ENCODE measurements at places on chromosomes 11 and 22.

DNA sequence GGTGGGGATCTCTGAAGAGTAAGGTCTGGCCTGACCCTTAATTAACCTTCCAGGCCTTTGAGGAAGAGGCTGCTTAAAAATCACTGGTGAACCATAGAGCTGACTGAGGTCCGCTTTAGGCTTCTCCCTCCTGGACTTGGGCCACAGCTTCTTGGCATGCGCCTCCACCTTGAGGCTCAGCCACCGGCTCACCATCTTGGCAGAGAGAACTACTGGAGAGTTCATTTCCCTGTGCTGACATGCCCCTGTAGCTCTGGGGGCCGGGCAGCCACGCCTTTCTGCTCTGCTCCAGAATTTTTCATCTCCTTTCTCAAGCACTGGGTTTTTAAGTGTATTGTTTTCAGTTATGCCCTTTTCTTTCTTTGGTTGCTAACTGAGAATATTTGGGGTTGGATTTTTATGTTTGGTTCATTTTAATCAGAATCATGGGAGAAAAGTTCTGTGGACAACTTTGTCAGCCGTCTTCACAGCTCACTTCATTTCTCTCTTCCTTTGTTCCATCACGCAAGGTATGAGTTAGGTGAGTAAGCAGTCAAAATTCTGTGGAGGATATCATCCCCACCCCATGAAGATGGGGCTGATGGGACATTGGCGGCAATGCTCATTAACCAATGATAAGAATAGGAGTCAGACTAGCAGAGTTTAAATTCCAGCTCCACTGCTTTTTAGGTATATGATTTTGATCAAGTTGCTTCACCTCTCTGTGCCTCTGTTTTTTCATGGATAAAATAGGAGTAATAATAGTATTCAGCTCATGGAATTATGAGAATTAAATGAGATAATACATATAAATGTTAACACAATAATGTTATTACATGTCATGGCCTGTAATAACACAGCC lies 103.9 kb downstream of the DBX1 start:
- no peaks in the 10 kb centered on the region for H3K4me1 ChIP-seq
- no peaks in the 10 kb centered on the region for H3K27me3 ChIP-seq
- DNase-seq = peak; percentile 27
- peak overlapping the region; percentile 2 for H3K27ac ChIP-seq
- H3K4me3 ChIP-seq = no peak overlapping the region

- no peak overlapping the region for H3K27ac ChIP-seq
- no peak for DNase-seq
- no peaks in the 10 kb centered on the region for H3K4me1 ChIP-seq
- no peak overlapping the region for H3K4me3 ChIP-seq
Measured at GRCh38 chr11:56916587-56916986, 72.1 kb upstream of the OR5AK2 start.

GRCh38 chr11:12731841-12732336 lies 57.7 kb downstream of the TEAD1 start:
- no peak overlapping the region for H3K4me3 ChIP-seq
- H3K36me3 ChIP-seq = no peaks in the 10 kb centered on the region
- DNase-seq = no peak
- peaks cover 15% of the 10 kb centered on the region for H3K4me1 ChIP-seq
- H3K27me3 ChIP-seq = no peaks in the 10 kb centered on the region

DNA sequence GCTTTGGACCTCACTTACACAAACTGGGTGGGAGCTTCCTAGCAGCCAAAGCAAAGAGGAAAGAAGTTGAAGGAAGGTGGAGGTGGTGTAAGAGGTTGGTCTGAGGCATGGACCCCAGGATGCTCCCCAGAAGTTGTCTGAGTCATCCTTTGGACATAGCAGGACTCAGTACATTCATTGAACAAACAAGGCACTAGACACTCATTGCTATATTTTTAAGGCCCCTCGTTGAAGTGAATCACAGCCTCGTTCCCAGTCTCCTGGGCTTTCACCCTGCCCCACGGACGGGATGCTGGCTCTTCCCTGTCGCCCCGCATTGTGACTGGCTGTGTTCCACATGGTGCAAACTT lies 95.9 kb upstream of the FGF3 start:
- DNase-seq = peak; percentile 0
- H3K4me3 ChIP-seq = no peak overlapping the region
- no peak overlapping the region for H3K27ac ChIP-seq

GRCh38 chr11:122176651-122177050 lies 60.6 kb upstream of the BLID start:
- DNase-seq = no peak
- H3K27ac ChIP-seq = no peak overlapping the region
- no peaks in the 10 kb centered on the region for H3K27me3 ChIP-seq
- peaks cover 2% of the 10 kb centered on the region for H3K4me1 ChIP-seq

- H3K4me1 ChIP-seq = peaks cover 23% of the 10 kb centered on the region
- no peak for DNase-seq
- H3K27me3 ChIP-seq = no peaks in the 10 kb centered on the region
- peak overlapping the region; percentile 35 for H3K4me3 ChIP-seq
Measured at GRCh38 chr22:35915477-35916013, 113.1 kb downstream of the RBFOX2 start.

GRCh38 chr11:9081153-9081552 lies 10.2 kb downstream of the SCUBE2 start:
- peaks cover 12% of the 10 kb centered on the region for H3K4me1 ChIP-seq
- H3K36me3 ChIP-seq = no peaks in the 10 kb centered on the region
- no peak overlapping the region for H3K4me3 ChIP-seq
- DNase-seq = no peak

GRCh38 chr22:36143066-36143815 lies 17.3 kb downstream of the APOL3 start:
- no peak for DNase-seq
- H3K4me3 ChIP-seq = no peak overlapping the region
- no peaks in the 10 kb centered on the region for H3K4me1 ChIP-seq
- H3K27ac ChIP-seq = no peak overlapping the region

DNA sequence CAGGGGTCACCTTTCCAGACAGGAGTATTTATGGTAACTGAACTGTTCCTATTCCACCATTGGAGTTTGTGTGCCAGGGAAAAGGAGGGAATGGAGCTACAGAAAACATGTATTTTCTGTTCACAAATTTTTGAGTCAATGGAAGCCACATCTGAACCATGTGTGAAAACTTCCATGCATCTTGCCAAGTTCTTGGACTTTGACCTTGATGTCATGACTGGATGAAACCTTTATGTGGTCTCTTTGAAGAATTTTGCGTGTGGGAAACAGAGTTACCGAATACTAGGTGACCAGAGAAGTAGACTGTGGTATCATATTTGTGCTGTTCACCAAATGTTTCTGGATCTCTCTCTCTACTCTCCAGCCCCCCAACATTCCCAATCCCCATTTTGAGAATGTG lies 104.8 kb downstream of the CD44 start:
- H3K36me3 ChIP-seq = no peaks in the 10 kb centered on the region
- no peak overlapping the region for H3K27ac ChIP-seq
- H3K4me1 ChIP-seq = no peaks in the 10 kb centered on the region
- H3K4me3 ChIP-seq = no peak overlapping the region
- H3K27me3 ChIP-seq = no peaks in the 10 kb centered on the region

- H3K4me1 ChIP-seq = peaks cover 4% of the 10 kb centered on the region
- H3K27me3 ChIP-seq = no peaks in the 10 kb centered on the region
- no peak overlapping the region for H3K4me3 ChIP-seq
- DNase-seq = no peak
- H3K36me3 ChIP-seq = no peaks in the 10 kb centered on the region
- no peak overlapping the region for H3K27ac ChIP-seq
Measured at GRCh38 chr11:129208863-129209262, 16.7 kb upstream of the ARHGAP32 start.

GRCh38 chr11:61332281-61332796 lies 566 bp downstream of the DDB1 start:
- DNase-seq = no peak
- H3K27me3 ChIP-seq = no peaks in the 10 kb centered on the region
- H3K36me3 ChIP-seq = peaks cover 10% of the 10 kb centered on the region
- H3K4me1 ChIP-seq = peaks cover 22% of the 10 kb centered on the region

- H3K27me3 ChIP-seq = no peaks in the 10 kb centered on the region
- no peak for DNase-seq
- H3K4me3 ChIP-seq = no peak overlapping the region
- H3K4me1 ChIP-seq = no peaks in the 10 kb centered on the region
- H3K36me3 ChIP-seq = no peaks in the 10 kb centered on the region
- no peak overlapping the region for H3K27ac ChIP-seq
Measured at GRCh38 chr11:124207102-124207792, 24.1 kb downstream of the OR10D3 start.

DNA sequence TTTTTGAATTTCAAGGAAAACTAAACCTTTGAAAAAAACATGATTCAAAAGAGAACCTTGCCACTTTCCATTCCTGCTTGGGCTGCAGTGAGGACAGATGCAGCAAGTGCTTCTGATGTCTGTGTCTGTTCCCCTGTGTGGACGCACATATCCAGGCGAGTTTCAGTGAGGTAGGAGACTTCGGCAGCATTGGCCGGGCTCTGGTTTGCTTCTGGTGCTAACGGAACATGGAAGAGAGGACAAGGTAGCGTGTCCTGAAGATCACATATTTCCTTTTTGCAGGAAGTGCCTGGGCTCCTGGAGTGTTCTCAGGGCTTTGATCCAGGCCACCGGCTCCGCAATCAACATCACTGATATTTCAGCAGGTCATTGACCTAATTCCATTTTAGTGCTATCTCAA lies 33.1 kb upstream of the IGLL5 start:
- no peaks in the 10 kb centered on the region for H3K27me3 ChIP-seq
- DNase-seq = no peak
- H3K36me3 ChIP-seq = no peaks in the 10 kb centered on the region
- no peak overlapping the region for H3K27ac ChIP-seq
- H3K4me3 ChIP-seq = no peak overlapping the region
- no peaks in the 10 kb centered on the region for H3K4me1 ChIP-seq

- H3K36me3 ChIP-seq = no peaks in the 10 kb centered on the region
- H3K4me3 ChIP-seq = no peak overlapping the region
Measured at GRCh38 chr22:36738416-36739020, 35.0 kb upstream of the CACNG2 start.

DNA sequence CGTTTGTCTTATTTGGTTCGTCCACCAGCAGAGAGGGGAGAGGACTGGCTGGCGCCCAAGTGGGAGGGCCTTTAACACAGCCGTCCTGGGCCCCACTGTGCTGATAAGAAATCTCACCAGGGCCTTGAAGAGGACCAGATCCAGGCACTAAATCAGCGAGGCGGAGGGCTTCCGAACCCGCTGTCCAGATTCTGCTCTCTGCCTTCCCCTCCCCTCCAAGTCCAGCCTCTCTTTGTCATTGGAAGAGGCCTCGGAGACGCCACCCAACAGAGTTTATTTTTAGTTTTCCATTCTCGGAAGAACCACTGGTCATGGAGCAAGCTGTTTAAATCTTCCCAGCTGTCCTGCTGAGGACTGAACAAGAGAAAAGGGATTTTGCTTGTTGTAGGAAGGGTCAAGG lies 9.3 kb upstream of the FXYD6 start:
- H3K27ac ChIP-seq = peak overlapping the region; percentile 79
- H3K4me3 ChIP-seq = no peak overlapping the region
- peak; percentile 49 for DNase-seq
- H3K4me1 ChIP-seq = peaks cover 32% of the 10 kb centered on the region

GRCh38 chr22:18001040-18001893 lies 23.1 kb downstream of the MICAL3 start:
- H3K27me3 ChIP-seq = no peaks in the 10 kb centered on the region
- no peaks in the 10 kb centered on the region for H3K36me3 ChIP-seq
- peak overlapping the region; percentile 93 for H3K4me3 ChIP-seq
- peak overlapping the region; percentile 96 for H3K27ac ChIP-seq
- peak; percentile 92 for DNase-seq

DNA sequence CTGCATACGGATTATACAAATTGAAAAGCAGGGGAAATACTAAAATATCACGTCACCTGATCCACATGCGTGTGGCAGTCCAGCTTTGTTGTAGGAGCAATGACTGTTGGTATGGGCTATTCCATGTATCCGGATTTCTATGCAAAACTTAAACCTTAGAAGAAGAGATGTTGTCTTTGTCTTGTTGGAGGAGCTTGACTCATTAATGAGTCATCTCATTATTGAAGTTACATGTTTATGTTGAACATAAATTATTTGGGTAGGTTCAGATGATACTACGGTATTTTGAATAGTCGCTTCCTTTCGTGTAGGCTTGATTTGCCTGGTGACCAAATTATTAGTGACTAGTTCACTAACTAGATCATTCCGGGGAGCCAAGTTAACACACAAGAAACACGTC lies 806 bp upstream of the SAAL1 start:
- H3K4me1 ChIP-seq = peaks cover 8% of the 10 kb centered on the region
- peaks cover 14% of the 10 kb centered on the region for H3K27me3 ChIP-seq
- no peak overlapping the region for H3K27ac ChIP-seq
- H3K36me3 ChIP-seq = peaks cover 12% of the 10 kb centered on the region

DNA sequence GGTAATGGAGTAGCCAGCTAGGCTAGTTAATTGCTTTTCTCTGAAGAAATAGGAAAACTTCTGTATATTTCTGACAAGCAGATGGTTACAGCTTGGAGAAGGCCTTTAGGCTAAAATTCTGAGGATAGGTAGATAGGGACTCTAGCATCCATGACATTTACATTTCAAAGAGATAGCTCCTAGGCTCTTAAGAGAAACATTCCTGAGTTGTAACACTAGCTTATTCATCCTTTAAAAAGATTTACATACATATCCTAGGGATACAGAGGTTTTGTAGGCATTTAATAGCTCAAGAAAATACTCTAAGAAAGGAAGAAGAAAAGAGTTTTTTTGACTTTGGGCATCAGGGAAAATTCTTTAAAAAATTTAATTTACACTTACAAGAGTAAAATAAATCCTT lies 130.9 kb upstream of the CCDC179 start:
- H3K27me3 ChIP-seq = no peaks in the 10 kb centered on the region
- no peak overlapping the region for H3K27ac ChIP-seq
- no peaks in the 10 kb centered on the region for H3K4me1 ChIP-seq
- no peak overlapping the region for H3K4me3 ChIP-seq

- no peak overlapping the region for H3K4me3 ChIP-seq
- DNase-seq = no peak
- no peaks in the 10 kb centered on the region for H3K4me1 ChIP-seq
Measured at GRCh38 chr11:121761186-121761585, 308.4 kb upstream of the SORL1-AS1 start.

- H3K36me3 ChIP-seq = no peaks in the 10 kb centered on the region
- DNase-seq = no peak
- no peak overlapping the region for H3K4me3 ChIP-seq
- no peak overlapping the region for H3K27ac ChIP-seq
Measured at GRCh38 chr11:89458716-89459115, 32.5 kb downstream of the NOX4 start.

DNA sequence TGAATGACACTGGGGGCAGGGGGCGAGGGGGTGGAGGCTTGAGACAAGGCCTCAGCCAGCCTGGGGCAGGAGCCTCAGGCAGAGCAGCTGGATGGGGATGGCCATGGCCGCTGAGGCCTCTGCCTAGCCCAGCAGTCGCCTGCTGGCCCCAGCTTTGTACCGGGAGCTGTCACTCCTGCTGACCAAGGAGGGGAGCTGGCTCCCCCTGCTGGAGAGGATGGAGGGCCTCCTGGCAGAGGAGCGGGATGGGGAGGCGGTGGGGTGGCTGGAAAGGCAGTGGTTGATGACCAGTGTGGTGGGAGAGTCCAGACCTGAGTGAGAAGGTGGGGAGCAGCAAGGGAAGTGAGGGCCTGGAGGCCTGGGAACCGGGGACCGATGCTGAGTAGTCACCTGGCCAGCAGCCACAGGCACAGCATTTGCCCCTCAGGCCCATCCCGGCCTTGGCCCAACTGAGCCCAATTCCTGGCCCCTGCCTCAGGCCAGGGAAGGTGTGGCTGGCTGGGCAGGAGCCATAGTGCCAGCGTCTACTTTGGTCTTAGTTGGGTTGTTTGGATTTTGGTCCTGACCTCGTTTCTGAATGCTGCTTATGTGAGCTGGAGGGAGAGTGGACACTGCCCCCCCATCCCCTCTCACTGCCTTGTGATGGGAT lies 6.0 kb upstream of the SUSD2 start:
- H3K27ac ChIP-seq = peak overlapping the region; percentile 77
- H3K36me3 ChIP-seq = no peaks in the 10 kb centered on the region
- H3K27me3 ChIP-seq = no peaks in the 10 kb centered on the region

All from transverse colon (tissue), 4 donors.